ENCODE measurements at places on chromosomes 3 and 15.

DNA sequence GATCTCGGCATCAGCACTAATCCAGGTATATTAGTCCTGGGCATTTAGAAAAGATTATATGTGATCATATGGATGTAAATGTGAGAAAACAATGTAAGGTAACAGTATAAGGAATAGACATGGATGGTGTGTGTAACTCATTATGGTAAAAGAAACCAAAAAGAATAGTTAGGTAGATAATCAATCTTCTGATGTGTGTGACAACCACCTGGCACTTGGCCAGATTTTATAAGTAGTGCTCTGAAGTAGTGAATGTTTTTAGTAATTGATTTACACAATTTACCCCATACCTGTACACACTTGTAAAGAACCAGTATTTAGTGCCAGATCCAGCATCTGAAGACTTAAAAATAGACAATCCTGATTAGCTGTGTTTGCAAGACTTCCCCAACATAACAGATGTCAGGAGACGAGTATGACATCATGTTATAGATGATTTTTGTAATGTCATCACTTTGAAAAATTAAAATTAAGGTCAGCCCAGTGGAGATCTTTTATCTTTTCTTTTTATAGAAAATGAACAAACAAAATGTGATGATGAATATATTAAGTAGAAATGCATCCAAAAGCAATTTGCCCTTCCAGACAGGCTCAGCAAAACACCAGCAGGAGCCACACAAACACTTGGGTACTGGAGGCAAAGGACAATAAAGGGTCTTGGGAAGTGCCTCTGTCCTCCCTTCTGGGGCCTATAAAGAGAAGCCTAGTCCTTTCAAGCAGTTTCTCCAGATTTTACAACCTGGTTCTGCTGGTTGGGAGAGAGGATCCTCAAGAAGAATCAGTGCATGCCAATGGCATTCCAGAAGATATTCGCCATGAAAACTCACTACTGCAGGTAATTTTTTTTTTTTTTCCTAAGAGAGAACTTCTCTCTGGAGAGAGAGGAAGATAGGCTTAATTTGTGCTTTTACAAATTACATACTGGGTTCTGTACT lies 140.7 kb downstream of the MECOM start:
- no peak for DNase-seq

DNA sequence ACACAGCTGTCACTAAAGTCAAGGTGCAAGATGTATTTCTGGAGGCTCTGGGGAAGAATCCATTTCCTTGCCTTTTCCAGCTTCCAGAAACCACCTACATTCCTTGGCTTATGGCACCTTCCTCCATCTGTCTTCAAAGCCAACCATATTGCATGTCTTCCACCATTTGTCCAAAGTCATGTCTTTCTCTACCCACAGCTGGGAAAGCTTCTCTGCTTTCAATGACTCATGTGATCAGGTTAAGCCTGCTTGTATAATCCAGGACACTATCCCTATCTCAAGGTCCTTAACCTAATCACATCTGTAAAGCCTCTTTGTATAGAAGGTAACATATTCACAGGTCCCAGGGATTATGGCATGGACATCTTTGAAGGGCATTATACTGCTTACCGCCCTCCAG lies 14.2 kb downstream of the ARHGAP31 start:
- no peak for DNase-seq

DNA sequence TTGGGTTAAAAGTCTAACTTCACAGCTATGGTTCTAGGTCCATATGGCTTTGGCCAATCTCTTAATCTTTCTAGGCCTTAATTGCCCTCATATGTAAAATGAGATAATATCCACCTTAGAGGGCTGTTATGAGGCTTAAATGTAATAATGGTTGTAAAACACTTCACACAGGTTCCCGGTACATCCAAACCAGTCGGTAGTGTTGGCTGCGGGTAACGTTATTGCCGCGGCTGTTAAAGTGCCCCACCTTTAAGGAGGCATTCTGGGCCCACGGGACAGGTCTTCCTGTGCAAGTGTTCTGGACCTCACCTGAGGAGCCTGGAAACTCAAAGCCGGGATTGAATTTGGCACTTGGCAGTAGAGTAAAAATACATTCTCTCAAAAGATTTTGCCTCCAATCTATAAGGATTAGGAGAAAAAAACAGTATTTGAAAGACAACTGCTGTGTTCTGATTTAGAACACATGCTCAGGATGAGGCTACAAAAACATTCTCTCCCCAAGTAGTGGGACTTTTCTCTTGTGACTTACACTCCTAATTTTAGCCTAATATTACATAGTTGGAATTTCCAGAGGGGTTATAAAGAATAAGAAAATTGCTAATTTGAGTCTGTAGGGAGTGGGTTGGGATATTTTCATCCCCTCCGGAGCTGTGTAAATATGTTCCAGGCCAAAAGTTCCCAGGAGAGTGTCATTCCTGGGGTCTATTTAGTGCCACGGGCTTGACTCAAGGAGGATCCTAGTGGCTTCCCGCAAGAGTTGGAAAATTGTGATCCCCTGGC lies 44.9 kb upstream of the TSEN2 start:
- no peak for DNase-seq

- no peak for DNase-seq
These were observed 1.1 kb downstream of the GORASP1 start for GRCh38 chr3:39106281-39106811.

GRCh38 chr3:58683466-58683865 lies 16.9 kb upstream of the FAM3D start:
- DNase-seq, result no peak

DNA sequence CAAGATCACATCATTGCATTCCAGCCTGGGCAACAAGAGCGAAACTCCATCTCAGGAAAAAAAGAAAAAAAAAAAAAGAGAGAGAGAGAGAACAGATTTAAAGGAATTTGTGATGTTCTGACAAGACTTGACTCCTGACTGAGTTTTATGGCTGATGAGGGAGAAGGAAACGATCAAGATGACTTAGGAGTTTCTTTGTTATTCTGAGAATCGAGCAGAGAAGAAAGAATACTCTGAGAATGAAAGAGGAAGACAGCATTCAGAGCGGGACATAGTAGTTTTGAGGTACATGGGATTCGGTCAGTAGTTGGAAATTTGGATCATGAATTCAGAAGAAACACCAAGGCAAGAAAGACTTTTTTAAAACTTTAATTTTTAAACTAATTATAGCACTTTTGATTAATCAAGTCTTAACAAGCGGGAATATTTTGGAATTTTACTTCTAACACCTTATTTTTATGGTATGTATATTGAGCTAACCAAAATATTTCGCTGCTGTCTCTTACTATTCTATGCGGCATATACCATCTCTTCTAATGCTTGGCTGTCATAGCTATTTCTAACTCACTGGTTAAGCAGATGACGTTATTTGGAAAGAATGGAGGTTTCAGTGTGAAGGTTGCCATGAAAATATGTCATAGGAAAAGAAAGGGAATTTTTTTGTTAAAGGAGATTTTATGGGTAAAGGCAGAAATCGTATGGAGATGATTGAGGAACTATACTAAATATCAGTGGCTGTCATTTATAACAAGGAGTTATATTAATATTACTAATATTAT lies 644.1 kb downstream of the RBMS3 start:
- no peak for DNase-seq

GRCh38 chr3:159798951-159799350 lies 189.7 kb upstream of the IL12A start:
- no peak for DNase-seq
